ENCODE measurements at places on chromosomes 7 and 10.
A peak's percentile ranks its signal among the peaks of the same experiment; 100 is the strongest.

- no peak for DNase-seq
These were observed 1119.2 kb downstream of the CNTNAP2 start for GRCh38 chr7:147235645-147236382.

DNA sequence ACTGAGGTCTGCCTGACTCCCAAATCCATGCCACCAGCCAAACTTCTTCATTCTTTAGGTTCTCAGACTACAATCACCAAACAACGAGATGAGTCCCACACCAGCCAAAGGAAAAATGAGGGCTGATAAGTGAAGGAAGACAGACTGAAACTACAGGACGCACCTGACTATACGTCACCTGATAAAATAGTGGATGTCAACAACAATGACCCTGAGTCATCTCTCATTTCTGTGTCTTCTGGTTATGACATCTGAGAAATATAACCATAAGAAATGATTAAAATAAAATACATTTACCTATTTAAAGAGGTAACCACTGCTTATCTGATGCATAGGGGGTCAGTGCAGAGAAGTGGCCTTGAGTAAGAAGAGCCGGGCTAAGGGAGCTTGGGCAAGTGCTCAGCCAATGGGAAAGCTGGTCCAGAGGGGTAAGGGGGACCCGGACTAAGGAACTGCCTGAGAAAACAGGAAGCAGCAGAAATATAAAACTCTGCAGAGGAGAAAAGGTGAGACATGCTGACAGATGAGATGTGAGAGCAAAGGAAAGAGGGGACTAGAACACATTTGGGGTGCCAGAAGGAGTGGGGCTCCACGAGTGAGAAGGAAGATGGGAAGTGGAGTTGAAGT is 51.8 kb downstream of the HIPK2 start:
- no peak for DNase-seq

DNA sequence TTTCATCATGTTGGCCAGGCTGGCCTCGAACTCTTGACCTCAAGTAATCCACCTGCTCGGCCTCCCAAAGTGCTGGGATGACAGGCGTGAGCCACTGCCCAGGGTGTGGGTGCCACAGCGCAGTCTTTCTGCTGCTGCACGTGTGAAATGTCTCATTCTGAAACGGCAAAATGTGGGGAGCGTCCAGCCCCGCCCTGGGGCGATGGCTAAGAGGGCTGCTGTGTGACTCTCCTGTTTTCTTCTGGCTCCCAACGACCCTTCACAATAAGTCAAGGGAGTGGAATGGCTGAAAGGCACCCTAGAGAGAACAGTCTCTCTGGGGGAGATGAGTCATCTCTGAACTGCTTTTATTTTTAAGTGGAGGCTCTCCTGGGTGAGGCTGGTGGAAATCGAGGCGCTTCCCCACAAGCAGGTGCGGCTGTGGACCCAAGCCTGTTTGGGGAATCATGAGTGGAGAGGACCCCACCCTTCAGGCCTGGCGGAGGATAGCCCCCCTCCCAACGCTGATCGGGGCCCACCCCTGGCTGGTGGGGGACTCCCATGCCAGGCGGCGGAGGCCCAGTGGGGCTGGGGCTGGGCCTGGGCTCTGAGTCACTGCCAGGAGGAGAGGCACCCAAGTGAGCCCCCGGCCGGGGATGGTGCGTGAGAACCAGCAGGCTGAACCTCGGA is 18.0 kb downstream of the ADAP1 start:
- peak; percentile 66 for DNase-seq

- no peak for DNase-seq
These were observed 480.8 kb downstream of the RPS24 start for GRCh38 chr10:78514459-78514858.

DNA sequence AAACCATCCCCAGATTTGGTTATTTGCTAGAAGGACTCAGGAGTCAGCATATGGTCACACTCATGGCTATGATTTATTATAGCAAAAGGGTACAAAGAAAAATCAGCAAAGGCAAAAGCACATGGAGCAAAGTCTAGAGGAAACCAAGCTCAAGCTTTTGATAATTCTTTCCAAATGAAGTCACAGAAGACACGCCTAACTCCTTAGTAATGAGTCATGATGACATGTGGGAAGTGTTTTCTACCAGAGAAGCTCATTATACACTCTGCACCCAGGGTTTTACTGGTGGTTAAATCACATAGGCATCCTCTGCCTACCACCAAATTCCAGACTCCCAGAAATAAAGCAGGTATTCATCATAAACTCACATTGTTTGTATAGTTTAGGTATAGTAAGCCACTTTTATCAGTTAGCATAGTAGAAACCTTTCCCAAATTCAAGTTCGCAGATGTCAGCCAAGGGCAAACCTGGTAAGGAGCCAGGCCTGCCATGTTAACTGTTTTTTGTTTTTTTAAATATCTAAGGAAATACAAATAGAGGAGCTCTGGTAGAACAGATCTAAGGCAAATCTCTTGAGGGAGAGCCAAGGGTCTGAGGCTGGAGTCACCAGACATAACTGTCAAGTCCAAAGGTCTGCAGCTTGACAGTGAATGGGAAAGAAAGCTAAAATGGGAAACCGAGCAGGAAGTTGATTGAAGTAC is 15.4 kb upstream of the HIBADH start:
- no peak for DNase-seq

- no peak for DNase-seq
These were observed 121.9 kb upstream of the AKR1E2 start for GRCh38 chr10:4704034-4704545.
